NCI-H1694 treated with DMSO at 0.1 percent for 48 hours (cell line): ENCODE measurements at places on chromosomes 2 and 18.

GRCh38 chr2:239252801-239253200 is 148.0 kb downstream of the HDAC4 start:
- DNase-seq: no peak

DNA sequence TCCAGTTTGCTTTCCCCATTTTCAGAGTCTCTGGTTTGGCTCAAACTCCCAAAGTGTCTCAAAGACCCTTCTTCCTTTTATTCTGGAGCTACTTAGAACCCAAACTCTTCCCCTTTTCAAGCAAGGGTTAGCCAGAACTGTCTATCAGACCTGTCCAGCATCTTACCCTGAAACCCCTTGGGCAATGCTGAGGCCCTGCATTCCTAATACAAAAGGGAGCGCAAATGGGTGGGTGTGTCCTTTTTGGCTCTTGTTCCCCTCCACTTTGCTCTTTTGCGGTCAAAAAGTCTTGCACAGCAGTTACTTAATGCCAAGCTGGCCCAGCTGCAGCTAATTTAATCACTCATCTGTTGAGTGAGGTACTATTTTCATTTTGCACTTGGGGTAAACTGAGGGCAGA is 231.2 kb upstream of the FOSL2 start:
- DNase-seq: no peak

DNA sequence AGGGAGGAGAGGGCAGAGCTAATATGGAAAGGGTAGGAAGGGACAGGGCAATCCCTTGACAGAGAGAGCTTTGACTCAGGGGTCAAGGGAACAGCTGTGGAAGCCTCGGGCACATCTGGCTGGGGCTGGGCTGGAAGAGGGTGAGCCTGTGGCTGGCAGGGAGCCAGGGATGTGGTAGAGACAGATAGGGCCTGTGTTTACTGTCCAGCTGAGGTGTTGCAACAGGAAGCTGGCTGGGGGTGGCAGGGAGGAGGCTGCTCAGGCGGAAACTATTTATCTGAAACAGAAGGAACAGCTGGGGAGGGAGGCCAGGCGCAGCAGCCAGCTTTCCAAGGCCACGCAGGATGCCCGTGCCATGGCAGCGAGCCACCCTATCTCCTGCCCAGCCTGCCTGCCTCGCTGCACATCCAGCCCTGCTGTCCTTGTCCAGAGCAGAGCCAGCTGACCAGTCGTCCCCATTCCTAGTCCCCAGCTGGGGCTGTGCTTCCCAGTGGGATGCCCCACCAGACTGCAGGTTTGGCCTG is 264.7 kb downstream of the CYP26B1 start:
- peak; percentile 51 for DNase-seq

- no peak for DNase-seq
These were observed 47.1 kb downstream of the FOSL2 start for GRCh38 chr2:28439763-28440162.

GRCh38 chr2:178891265-178891958 is 84.2 kb upstream of the TTN start:
- DNase-seq: peak; percentile 75

GRCh38 chr2:212528106-212528856 is 10.3 kb downstream of the ERBB4 start:
- no peak for DNase-seq

GRCh38 chr2:212194396-212194795 is 344.2 kb downstream of the ERBB4 start:
- DNase-seq: no peak

- no peak for DNase-seq
These were observed 70.9 kb upstream of the HS6ST1 start for GRCh38 chr2:128389388-128390086.

- DNase-seq: no peak
These were observed 27.6 kb downstream of the SLC1A4 start for GRCh38 chr2:65016789-65017188.

GRCh38 chr2:132497591-132497990 is 81.0 kb downstream of the GPR39 start:
- no peak for DNase-seq

GRCh38 chr2:158805936-158806335 is 10.8 kb downstream of the DAPL1 start:
- DNase-seq: no peak

DNA sequence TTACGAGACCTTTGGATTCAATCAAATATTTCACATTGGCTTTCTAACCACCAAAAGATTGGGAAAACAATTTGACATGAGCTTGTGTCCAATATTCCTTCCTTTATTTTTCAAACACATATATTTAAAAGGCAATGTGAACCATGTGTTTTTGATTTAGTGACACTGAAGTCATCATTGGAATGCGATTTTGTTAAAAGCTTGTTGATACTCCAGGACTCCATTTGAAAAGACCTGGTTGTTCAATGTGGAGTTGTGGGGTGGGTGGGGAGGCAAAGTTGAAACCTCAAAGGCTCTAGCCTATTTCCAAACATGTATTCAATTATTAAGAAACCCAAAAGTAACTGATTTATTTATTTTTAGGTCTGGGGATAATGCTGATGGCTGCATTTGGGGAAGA is 114.1 kb upstream of the TRIB2 start:
- no peak for DNase-seq

- peak; percentile 34 for DNase-seq
These were observed 233.4 kb upstream of the SIX3 start for GRCh38 chr2:44707945-44708660.

DNA sequence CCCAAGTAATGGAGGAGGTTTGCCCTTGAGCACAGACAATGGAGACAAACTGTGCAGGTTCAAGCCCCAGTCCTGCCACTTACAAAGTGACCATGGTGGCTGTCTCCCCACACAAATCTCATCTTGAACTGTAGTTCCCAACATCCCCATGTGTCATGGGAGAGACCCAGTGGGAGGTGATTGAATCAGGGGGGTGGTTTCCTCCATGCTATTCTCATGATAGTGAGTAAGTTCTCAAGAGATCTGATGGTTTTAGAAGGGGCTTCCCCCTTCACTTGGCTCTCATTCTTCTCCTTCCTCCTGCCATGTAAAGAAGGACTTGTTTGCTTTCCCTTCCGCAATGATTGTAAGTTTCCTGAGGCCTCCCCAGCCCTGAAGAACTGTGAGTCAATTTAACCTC is 225.4 kb downstream of the TXNL1 start:
- DNase-seq: no peak

DNA sequence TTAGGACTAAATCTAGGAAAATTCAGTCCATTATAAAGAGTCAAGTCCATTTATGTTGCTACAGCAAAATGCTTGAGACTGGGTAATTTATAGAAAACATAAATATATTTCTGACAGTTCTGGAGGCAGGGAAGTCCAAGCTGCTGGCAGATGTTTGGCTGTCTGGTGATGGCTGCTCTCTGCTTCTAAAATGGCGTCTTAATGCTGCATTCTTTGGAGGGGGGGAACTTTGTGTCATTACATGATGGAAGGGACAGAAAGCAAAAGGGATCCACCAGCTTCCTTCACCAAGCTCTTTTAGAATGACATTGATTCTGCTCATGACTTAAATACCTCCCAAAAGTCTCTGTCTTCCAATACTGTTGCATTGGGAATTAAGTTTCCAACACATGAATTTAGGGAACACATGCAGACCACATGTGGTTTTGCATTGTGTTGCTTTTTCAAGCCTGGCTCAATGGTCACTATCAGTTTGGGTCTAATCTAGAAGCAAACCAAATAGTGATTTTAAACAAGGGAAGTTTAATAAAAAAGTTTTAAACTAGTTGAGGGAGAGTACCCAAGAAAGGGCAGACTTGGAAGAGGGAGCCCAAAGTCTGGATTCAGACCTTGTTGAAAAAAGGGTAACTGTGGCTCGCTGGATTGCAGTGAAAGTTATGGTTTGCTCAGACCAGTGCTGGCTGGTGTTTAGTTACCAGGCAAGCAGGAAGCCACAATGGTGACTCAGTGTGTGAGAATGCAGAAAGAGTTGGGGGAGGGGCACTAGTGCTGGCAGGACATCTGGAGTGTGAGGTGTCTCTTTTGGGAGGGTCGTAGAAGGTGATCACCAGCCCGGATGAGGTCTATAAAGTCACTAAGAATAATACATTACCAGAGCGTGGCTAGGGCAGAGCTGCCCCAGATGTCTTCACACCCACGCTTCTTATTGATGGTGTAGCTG is 30.8 kb downstream of the C18orf54 start:
- no peak for DNase-seq

- no peak for DNase-seq
These were observed 9.0 kb upstream of the RASGRP3 start for GRCh38 chr2:33467413-33467812.

DNA sequence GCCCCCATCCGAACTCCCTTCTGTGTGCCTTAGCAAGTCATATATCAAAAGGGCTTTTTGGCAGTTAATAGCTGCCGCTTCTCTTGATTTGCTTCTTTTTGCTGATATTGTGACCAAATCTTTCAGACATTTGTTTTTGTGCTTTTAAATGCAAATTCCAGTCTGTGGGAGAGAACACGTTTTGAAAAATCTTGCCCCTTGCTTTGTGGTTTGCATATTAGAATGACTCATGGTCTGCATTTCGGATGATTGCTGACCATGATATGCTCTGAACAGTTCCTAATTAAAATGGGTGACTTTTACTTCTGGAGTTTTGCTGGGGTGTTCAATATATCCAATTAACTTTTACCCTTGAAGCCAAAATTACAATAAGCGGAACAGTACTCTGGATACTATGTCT is 58.2 kb upstream of the ST6GAL2 start:
- DNase-seq: no peak

GRCh38 chr2:24123922-24124580 is 782 bp downstream of the FAM228B start:
- DNase-seq: peak; percentile 71

DNA sequence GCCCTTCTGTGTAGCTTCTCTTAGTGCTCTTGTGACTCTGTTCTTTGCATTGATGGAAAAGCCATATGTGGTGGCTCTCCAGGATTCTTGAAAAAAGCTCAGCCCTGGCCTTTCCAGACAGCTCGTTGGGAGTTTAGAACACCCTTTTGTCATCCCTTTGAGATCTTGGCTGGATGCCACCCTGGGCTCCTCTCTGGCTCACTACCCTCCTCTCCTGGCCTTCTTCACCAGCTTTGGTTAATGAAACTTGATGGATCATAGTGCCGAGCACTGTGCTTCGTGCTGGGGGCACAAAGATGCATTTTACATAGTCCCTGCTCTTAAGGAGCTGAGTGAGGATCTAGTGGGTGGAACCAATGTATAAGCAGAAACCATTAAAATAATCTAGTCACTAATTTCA is 15.6 kb upstream of the FHOD3 start:
- peak; percentile 13 for DNase-seq

DNA sequence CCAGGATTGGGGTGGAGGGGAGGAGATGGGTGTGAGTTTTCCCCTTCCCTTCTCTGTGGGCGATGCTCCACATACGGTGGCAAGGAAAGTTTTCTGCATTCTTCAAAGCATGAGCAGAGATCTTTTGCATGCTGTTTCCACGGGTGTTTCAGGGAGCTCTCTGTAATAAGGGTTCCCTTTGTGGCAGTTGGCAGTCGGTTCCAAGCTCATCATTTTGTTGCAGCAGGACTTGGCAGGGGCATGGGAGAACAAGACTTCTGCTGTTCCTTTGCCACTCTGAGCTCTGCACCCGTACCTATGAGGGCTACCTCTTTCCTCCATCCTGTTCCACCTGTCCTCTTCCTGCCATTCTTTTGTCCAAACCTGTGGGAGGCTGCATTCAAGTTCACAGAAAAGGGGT is 71.3 kb upstream of the SPRED2 start:
- no peak for DNase-seq

GRCh38 chr2:113225263-113226259 is 51.8 kb downstream of the PSD4 start:
- peak; percentile 39 for DNase-seq

DNA sequence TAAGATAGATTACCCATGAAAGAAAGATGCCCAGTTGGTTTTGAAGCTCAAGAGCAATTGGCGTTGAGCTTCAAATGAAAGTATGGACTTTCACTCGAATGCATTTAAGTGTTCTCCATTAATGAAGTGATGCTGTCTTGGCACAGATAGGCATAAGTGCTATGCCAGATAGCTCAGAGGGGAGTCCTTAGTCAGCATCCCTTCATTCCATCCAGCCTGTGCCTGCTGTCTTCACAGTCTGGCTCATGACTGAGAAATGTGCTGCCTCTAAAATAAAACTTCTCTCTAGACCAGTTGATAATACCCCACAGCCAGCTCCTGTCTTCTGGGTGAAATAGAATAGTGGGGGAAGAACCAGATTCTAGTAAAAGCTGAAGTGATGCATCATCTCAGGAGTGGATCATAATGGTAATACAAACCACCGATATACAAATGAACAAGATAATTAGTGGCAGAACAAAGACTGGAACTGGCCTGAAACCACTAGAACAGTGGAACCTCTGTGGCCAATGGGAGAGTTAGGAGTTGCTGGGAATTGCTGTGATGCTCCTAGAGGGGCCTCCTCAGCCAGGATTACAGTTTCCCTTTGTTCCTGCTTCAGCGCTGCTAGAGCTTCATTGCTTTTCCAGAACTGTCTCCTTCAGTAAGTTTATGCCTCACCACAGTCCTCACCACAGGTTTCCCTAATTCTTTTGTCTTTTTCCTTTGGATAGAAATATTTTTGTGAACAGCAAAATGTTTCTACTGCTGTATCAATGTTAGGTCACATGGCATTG is 359.3 kb downstream of the KIAA1328 start:
- no peak for DNase-seq

- no peak for DNase-seq
These were observed 529 bp upstream of the MTA3 start for GRCh38 chr2:42567806-42568400.

DNA sequence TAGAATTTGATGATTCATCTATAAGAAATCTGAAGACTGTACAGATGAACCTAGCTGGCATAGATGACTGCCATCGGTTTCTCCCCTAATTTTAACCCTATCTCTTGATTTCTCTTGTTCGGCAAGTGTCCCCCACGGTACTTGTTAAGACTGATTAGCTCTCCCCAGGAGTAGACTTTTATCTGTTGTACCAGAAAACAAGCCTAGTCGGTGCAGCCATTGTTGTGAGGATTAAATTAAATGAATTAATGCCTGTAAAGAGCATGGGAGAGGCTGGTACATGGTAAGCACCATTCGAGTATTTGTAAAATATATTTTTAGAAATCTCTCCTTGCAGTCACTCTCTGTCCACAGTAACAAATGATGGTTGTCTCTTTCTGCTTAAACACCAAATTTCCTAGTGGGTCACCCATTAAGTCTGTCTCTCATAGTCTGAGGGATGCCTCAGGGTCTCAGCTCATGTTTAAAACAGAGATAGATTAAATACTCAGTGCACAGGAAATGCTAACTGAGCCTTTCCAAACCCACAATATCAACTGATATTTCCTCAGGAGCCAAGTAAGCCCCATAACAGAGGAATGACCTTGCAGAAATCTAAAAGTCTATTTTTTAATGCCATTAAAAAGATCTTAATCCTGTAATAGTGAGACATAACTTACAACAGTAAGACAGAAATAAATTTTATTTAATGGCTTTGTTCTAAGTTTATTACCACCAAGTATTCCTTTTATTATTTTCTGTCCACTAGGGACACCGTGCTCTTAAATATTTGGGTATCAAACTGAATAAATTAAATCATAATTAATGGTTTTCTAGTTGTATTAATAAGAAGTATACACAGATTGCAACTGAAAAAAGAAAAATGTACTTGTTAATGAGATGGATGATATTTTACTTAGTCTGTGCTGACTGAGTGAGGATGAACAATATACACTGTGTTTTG is 2.9 kb upstream of the B4GALT6 start:
- no peak for DNase-seq
